AG09319 (cell line): ENCODE measurements at places on chromosomes 1 and 21.

DNA sequence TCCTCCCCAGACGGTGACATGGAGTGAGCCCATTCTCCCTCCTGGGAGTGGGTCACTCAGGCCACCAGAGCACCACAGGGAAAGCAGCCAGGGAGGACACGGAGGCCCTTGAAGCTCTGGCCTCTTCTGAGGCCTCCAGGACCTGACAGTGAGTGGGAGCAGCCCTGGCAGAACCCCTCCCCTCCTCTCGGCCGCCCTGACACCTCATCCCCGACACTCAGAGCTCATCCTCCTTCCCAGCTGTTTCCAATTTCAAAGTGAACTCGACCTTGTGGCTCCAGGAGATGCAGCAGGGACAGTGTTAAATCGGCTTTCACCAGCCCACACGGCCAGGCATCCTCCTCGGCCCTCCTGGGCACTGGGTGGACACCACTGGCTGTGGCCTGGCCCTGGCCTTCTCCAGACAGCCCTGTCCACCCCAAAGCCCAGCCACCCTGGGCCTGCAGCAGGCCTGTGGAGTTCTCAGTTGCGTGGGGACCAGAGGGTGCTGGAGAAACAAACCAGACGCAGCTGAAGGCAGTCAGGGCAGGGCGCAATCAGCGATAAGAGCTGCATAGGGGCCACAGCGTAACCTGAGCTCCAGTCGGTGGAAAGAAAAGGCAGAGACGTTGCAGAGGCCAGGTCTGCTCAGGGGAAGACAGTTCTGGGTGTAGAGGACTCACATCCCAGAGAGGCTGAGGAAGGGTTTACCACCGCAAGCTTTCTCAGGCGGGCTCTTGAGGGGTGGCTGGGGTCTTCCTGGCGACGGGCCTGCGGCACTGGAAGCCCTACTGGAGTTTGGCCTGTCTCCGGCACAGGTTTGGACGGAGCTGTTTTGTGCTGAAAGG lies 27.1 kb downstream of the FTCD start:
- no peak for DNase-seq

DNA sequence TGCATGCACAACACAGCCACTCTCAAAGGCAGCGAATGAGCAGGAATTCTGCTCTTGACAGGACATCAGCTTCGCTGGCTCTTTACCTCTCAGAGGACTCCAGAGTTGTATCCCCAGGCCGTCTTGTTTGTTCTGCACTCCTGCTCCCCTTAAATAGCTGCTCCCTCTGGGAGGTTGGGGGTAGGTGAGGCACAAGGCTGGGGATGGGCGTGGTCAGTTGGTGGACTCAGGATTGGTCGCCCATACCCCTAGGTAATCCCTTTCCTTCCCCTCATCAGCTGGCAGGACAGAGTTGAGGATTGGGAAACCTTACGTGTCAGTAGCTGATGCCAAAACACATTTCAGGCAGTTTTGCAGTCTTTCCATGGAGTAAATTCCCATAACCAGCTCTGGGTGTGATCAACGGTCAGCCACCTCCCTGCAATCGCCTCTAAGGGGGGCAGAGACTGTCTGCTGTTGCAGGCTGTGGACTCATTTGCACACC lies at the start of gene PLA2G2A:
TSS of gene PLA2G2A (minus strand) at position 125 of the 484 bp plus-strand sequence. CDS start 845 bp downstream, outside the sequence.
- DNase-seq, result no peak

GRCh38 chr1:156781585-156782186 lies 14.4 kb downstream of the PRCC start:
- no peak for DNase-seq

- DNase-seq, result no peak
Observed at GRCh38 chr1:20980051-20980450, 192.9 kb upstream of the HP1BP3 start.

- no peak for DNase-seq
Observed at GRCh38 chr21:33367309-33367973, 35.8 kb upstream of the IFNGR2 start.

DNA sequence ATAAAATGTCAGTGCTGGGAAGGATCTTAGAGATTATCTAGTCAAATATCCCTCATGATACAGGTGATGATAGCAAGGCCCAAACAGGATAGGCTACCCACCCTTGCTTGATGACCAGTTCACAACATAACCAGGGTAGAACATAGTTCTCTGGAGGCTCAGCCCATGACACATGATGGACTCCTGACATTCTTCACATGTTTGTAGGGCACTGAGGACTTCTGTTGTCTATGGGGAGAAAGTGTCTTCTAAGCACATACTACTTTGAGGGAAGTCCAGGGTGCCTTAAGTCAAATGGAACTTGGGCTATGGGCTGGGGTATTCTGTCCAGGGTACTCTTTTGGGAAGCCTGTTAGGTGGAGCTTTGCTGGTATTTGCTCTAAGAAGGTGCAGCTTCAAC lies 148.9 kb downstream of the GLUL start:
- no peak for DNase-seq

DNA sequence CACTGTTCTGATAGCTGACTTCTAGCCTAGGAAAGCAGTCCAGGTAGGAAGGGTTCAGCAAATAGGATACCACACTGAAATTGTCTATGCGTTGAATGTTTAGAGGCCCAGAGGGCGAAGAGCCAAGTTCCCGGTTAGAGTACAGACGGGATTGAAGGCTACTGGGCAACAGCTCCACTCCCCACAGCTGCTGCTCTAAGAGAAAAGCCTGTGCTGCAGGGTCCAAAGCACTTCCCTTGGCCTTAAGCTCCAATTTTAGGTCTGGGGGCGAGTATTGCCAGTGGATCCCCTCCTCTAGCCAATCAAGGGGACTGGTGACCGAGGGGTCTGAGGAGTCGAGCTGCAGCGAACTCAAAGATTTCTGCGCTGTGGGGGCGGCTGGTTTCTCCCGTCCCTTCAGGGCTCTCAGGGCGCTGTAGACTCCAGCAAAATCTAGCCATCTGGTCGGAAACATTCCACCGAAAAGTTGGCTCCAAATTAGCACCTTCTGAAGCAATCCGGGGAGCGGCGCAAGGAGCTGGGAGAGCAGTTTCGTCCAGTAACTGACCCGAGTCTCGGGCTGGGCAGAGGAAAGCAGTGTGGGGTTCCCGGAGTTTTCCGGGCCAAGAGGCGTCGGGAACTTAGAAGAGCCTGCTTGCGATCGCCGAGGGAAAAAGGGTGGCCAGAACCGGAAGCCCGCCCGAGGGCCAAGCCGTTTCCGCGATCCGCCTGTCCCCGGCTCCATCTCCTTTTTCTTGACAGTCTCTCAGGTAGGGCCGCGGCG lies 748 bp downstream of the PPP1R15B start:
- no peak for DNase-seq

DNA sequence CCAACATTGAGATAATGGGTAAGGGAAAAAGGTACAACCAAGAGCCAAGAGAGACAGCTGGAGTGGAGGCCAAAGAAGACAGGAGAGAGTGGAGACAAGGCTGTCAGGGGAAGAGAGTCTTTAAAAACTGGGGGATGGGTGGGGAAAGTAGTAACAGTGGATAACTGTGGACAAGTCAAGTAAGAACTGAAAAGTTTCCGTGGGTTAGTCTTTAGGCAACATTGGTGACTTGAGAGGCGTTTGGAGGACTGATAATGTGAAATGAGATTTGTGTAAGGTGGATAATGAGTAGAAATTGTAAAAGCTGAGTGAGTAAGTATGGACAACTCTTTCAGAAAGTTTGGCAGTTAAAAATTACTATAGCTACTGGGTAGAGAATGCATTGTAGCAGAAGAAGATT lies 10.4 kb downstream of the PPP2R5A start:
- no peak for DNase-seq

- DNase-seq, result no peak
Observed at GRCh38 chr21:26933448-26933847, 33.4 kb downstream of the ADAMTS5 start.

DNA sequence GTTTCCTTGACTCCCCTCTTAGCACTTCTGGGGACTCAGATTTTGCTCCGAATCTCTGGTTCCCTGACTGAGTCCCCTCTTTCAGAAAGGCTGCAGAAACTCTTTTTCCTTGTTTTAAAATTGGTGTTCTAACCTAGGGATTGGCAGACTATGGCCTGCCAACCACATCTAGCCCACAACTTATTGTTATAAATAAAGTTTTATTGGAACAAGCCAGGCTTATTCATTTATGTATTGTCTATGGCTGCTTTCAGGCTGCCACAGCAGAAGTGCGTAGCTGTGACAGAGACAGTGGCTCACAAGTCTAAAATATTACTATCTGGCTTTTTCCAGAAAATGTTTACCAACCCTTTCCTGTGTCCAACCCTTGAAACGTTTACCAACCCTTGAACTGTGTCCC lies 81.7 kb downstream of the IER5 start:
- DNase-seq, result no peak

GRCh38 chr1:168932539-168932938 lies 174.0 kb upstream of the ATP1B1 start:
- DNase-seq, result no peak

DNA sequence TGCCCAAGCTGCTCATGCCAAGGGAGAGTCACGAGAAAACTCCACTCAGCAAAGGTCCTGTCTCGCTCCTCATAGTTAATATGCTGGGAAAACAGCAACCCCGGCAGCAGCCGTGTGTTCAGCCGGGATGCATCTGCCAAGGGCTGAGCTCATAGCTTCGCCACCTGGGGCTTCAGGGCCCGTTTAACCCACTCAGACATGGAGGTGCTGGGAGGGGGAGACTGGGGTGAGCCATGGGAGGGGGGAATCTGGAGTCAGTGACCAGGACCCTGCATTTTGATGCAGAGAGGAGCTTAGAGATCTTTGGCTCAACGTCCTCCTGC lies 283.4 kb downstream of the PTPRU start:
- no peak for DNase-seq

DNA sequence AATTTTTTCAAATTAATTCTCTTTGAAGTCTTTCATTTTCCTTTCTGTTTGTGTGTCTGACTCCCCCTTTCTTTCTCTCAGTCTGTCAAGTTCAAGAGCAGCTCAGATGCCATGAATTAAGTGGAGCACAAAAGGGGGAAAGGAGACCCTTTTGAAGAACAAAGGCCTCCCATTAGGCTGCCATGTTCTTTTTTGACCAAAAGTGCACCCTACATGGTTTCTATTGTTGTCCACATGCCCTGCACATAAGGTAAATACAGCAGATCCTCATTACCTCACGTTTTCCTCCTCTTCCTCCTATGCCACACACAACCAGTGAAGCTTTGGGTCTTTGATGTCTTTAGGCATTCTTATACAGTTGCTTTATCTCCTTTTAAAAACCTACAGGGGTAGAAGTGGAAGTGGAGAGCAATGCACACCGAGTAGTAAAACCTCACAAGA lies 47.7 kb downstream of the POU2F1 start:
- no peak for DNase-seq

DNA sequence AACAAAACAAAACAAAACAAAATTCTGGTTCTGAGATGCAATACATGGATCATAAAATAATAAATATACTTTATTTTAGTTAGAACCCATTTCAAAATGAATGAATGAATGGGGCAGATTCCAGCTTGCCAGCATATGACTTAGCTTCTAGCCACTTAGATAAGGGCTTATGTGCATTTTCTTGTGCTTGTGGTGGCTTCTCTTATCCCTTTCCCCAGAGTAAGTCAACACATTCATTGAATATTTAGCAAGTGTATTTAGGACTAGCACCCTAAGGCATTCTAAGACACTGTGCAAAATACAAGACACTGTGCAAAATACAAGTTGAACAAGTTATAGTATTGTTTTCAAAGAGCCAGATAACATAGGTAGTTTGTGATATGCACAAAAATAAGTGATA lies 4.7 kb downstream of the ADIPOR1 start:
- no peak for DNase-seq

- DNase-seq, result peak; percentile 49
Observed at GRCh38 chr1:176656257-176656995, 193.5 kb downstream of the PAPPA2 start.

DNA sequence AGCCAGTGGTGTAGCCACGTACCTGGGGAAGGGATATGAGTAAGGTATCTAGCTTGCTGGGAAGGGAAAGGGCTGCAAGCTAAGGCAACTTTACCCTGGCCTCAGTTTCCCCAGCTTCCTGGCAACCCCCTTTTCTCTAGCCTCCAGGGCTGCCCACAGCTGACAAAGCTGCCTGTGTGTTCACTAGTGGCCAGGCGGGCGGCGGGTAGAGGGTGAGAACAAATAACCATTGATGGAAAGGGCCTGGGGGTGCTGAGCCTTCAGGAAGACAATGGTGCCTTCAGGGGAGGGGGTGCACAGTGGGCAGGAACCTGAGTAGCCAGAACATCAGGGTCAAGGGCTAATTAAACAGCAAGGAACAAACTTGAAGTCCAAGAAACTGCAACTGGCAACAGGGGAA lies 6.1 kb downstream of the CERS2 start:
- no peak for DNase-seq

GRCh38 chr1:179126338-179127060 lies 44.6 kb downstream of the TOR3A start:
- no peak for DNase-seq

DNA sequence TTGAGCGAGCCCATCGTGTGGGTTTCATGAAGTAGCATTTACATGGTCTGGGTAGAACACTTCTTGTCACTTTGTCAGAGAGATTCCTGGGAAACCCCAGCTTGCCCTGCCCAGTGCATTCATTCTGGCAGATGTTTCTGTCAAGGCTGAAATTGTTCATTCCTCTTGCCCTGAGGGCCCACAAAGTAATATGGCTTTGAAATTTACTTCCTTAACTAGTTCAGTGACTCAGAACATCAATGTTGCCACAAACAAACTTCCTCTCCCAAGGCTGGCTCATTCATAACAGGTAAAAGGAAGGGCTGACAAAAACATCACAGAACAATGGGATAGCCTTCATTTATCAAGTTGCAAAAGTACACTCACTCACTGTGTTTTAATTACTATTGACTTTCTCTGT lies 5.0 kb upstream of the KIAA0040 start:
- no peak for DNase-seq

GRCh38 chr1:186974774-186975181 lies 146.0 kb downstream of the PLA2G4A start:
- peak; percentile 94 for DNase-seq

DNA sequence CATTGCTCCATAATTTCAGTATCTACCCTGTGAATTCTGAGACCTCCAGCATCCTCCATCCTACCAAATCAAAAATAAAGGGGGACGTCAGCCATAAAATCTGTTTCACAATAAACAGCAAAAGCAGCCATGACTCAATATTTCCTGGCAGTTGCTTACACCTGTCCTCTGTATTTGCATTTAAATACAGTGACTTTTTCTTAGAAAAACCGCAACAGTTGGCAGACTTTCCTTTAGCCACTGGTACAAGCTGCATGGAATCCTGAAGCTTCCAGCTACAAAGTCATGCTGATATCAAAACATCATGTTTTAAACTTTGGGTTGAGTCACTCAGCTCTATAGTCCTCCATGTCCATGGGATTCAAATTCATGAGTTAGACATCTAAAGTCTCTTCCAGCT lies 278.0 kb upstream of the KAZN start:
- peak; percentile 73 for DNase-seq
